ENCODE measurements at places on chromosomes 2 and 18.

DNA sequence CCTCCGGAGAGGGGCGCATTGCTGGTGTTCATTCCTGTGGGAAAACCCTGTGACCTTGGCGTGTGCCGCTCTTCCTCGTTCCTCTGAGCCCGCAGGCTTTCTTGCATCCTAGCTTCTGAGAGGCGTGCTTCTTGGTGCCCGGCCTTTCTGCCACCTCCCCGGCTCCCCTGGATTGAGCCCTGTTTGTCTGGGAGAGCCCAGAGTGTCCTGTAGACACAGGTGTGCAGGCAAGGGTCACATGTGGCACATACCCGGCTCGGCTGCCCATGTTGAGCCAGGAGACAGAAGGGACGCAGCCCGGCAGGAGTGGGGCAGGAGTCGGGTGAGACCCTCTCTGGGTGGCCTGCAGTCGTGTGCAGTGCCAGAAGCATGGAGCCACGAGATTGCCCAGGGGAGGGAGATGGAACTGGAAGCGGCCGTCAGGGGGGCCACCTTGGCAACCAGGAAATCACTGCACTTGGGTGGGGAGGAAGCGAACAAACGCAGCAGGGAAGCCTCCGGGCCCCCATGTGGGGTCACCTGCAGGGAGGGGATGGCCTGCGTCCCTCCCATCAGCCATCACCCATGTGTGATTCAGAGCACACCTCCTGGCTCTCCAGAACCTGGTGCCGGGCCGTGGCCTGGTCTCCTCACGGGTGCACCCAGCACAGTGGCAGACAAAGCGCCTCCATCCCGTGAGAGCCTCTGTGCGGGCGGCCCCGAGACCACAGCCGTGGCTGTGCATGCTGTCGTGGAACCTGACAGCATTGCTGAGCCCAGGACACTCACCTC, 92.9 kb downstream of the SH3BP4 start:
- no peak for DNase-seq

- no peak for DNase-seq
Observed at GRCh38 chr18:27959101-27959500, 217.8 kb downstream of the CDH2 start.

DNA sequence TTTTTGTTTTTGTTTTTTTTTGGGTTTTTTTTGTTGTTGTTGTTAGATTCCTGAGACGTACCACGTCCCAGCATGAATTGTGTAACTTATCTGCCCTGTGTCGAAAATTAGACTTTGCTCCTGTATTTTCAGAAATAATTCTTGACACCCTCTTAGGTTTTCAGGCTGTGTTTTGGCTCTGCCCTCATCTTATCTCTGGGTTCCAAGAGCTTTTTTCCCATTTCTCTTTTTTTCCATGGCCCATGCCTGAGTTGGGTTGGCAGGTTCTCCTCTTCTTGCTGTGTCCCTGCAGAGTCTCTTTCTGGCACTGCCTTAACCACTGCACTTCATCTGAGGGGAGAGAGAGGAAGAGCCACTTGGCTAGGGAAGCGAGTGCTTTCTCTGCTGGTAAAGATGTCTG, 42.4 kb downstream of the CTIF start:
- no peak for DNase-seq

DNA sequence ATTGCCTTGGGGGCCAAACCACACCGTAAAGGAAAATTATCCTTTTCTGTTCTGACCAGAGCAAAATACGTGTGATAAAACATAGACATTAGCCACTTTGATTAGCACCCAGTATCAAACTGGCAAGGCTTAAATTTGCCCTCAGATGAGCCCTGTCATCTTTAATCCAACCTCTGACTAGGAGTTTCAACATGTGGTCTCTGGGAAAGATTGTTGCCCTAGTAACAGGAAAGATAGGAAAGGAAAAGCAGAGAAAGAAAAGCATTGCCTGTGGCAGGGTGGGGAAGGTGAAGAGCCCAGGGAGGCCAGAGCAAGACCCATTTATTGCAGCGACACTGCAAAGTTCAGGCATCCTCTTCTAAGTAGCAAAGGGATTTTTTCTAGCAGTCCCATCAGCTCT, 181.5 kb upstream of the SCN7A start:
- DNase-seq: no peak

- DNase-seq: no peak
Observed at GRCh38 chr2:196263181-196263747, 91.9 kb upstream of the STK17B start.

- DNase-seq: no peak
Observed at GRCh38 chr2:156325688-156326525, 6.6 kb downstream of the NR4A2 start.

- no peak for DNase-seq
Observed at GRCh38 chr18:45728336-45729010, 4.5 kb downstream of the SLC14A1 start.

GRCh38 chr2:121803503-121803902, 48.1 kb downstream of the TSN start:
- no peak for DNase-seq

DNA sequence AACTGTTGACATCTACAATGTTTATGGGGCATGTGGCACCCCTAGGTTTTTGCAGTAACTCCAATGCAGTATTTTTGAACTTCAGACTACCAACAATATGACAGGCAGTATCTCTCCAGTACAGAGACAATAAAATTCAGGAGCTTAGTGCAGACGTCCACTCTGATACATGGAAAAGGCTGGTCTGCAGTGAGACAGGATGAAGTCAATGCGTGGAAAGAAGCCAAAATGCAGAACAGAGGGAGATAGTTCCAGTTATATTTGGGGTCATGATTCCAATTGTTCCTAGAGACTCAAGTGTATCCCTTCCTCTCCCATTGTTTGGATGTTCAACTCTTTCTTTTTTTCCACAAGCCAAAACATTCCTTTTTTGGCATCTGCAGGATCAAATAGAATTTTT, 18.7 kb upstream of the SMAD2 start:
- no peak for DNase-seq
